ENCODE measurements at places on chromosomes 2 and 18.

- DNase-seq = no peak
Measured at GRCh38 chr18:26536032-26536431, 12.3 kb downstream of the KCTD1 start.

DNA sequence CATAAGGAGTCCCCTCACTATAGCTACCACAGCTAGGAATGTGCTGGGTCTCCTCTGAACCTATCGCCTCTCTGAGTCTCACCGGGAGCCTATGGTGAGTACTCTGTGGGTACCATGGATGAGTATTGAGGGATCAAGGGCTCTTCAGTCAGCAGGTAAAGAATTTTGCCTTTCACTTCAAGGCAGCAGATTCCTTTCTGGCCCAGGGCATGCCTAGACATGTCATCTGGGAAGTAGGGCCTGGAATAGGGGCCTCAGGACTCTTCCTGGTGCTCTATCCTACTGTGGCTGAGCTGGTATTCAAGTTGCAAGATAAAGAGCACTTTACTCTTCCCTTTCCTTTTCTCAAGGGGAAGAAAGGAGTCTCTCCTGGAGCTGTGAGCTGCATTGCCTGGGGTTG is 85.6 kb upstream of the LHCGR start:
- DNase-seq = no peak

DNA sequence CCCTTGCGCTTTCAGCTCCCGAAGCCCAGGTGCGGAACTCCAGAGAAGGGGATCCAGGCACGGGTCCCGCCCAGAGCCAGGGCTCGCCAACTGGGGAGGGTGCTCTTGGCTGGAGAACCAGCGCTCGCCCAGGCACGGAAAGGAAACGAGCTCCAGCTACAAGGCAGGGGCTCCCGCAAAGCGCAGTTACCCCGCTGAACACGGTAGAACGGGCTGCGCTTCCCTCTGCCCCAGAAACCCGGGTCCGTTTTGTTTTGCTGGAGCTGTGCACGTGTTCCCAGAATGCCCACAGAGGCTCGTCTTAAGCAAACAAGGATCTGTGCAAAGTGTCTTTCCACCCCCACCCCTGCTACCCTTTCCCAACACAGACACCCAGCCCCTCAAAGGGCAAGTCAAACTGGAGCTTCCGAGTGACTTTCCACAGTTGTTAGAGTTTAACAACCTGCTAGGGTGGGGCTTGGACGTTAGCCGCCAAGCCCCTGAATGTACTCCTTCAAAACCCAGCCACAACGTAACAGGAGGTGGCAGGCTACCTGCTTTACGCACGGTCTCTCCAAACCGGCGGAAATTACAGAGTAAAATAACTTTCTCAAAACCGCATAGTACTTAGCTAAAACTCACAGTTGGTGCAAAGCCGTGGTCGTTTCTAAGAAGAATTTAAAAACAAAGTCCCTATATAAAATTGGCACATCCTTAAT is 775 bp downstream of the RNF125 start:
- DNase-seq = peak; percentile 28

DNA sequence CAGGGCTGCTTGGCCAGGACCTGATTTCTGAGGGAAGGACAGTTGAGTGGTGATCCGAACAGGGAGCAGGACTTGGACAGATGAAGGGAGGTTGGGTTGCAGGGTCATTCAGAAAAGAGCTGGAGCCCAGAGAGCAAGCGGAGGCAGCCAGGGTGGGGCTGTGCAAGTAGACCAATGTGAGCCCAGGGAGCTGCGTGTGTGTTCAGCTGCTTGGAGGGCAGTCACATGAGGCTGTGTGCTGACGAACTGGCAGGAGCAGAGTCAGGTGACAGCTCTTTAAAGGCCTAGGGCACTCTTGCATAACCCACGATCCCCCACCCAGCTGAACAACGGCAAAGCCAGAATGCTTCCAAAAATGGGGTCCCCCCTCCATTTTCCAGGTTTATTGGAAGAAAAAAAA is 4.6 kb upstream of the MLPH start:
- no peak for DNase-seq

DNA sequence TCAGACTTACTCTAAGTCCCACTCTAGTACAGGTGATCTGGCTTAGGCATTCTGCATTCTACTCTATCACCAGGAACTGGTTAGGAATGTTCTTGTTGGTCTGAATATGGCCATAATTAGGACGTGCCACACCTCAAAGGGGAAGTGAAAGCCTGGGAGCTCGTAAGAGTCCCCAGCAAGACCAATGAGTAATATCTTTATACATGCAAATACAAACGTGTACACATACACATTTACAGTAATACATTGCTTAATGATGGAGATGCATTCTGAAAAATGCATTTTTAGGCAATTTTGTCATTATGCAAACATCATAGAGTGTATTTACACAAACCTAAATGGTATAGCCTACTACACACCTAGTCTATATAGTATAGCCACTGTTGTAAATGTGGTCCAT is 19.5 kb upstream of the ERCC3 start:
- no peak for DNase-seq
